ENCODE measurements at places on chromosomes 5 and 9.

GRCh38 chr5:29169886-29170285 is 2023.6 kb upstream of the CDH6 start:
- no peak for DNase-seq

- DNase-seq = no peak
Measured at GRCh38 chr9:10144355-10144754, 468.4 kb downstream of the PTPRD start.

GRCh38 chr9:86801246-86801645 is 146.1 kb downstream of the GAS1 start:
- no peak for DNase-seq

DNA sequence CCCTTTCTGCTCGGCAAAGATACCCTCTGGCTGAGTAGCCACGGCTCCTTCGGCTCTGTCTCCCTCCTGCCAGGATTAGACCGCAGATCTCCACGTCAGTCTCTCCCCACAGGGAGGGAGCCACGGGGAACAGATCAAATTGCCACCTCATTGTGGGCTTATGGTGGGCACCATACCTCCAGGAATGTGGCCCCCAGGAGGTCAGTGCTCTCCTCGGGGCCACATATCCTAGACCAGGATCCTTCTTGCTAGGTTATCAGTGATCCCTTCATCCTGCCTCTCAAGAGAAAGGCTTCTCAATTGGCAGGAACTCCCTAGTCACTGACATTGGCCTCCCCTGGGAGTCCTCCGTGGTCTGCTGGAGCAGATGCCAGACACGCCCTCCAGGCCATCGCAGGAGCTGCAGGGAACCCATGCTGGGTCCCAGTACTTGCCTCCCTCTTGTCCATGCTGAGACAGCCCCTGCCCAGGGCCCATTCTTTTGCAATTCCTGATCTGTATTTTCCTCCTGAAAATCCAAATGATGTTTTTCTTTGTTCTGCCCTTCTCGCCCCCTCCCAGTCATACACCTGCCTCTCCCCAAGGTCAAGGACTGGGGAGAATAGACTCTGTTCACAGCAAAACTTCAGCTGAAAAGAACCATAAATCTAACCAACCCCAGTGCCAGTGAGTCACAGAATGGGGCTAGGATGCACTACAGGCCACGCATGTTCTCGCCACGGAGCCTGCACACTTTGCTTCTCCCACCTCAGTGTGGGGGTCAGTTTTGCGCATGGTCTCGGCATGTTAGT is 31.6 kb upstream of the ENHO start:
- no peak for DNase-seq

DNA sequence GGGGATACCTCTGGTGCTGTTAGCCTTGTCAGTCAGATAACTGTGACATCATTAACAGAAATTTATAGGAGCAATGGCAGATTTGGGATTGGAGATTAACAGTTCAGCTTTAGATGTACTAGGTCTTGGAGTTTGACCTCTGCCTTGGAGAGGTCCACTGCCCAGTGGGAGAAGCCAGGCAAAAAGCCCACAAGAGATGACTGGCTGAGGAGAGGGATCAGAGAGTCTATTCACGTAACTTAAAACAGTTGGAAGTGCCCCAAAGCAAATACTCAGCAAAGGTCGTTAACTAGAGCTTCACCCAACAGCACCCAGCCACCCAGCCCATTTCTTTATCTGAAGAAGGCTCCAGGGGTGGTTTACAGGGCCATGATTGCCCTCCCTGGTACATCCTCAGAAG is 232.7 kb upstream of the PPP1R2B start:
- no peak for DNase-seq
